Activated effector memory CD4-positive, alpha-beta T cell treated with anti-CD3 and anti-CD28 coated beads, Interleukin-2, amount 50 U/mL, for 16 hours (primary cell): ENCODE measurements at places on chromosomes 4 and X.

DNA sequence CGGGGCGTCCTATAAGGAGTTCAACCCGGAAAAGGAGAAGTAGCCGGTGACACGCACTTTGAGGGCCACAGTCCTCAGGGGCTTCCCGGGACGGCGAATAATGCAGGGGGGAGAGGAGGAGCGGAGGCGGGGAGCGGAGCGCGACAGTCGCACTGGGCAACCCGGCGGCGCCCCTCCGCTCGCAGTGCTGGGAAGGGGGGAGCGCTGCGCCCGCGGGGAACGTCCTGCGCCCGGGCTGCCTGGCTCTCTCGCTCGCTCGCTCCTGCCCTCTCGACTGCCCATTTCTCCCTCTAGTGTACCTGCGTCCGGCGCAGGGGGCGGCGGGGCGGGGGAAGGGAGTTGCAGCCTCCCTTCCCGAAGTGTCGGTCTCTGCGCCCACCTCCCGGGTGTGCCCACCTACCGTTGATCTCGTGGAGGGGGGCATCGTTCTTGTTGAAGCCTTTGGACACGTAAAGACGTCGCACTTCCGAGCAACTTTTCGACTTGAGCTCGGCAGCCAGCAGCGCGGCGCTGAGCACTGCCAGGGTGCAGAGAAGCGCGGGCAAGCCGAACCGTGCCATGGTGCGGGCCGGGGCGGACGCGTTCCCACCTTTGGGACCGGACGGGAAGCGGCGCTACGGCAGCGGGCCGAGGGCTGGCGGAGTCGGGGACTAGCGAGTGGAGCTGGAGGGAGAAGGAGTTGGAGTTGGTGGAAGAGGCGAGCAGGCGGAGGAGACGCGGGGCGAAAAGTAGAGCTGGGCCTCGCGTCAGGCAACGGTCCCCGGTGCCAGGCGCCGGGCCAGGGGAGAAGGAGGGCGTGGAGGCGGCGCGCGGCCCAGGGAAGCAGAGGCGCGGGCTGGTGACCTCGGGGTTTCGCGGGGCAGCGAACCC, 648 bp downstream of the GPC4 start:
- DNase-seq = no peak

- no peak for DNase-seq
Measured at GRCh38 chrX:4805502-4805901, 1092.1 kb upstream of the PRKX start.

DNA sequence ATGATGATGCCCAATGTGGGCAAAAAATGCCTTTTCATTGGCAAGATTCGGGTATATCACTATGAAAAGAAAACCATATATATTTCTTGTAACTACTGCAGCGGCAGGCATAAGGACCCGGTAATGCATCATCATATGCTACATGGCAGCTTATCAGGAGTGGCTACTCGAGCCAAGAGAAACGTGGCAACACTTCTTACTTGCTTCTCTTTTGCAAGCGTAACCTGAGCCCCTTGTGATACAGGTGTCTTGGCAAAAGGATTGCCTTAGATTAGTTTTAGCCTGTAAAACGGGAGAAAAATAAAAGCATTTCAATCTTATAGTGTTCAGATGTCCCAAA, 280.3 kb downstream of the SPRY1 start:
- no peak for DNase-seq

GRCh38 chr4:138796761-138797160, 218.8 kb upstream of the NOCT start:
- no peak for DNase-seq

GRCh38 chrX:643241-643595, 12.6 kb downstream of the SHOX start:
- no peak for DNase-seq

- DNase-seq = no peak
Measured at GRCh38 chrX:10526451-10526850, 93.9 kb downstream of the MID1 start.

GRCh38 chrX:11239230-11239629, 54.0 kb upstream of the AMELX start:
- no peak for DNase-seq

DNA sequence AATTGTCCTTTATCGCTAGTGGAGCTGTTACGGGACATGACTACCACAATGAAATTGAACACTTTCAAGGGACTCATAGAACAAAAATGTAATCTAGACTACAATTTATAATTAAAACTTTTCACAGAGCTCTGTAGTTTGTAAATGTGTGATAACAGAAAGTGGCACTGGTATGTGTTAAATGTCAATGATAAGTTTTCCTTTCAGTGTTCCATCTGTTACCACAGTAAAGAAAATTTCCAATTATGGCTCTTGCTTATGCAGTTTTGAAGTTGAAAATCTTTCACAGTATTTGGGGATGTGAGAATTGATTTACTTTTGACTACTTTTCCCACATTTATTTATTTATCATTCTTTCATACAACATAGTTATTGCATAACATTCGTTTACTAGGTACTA, 40.1 kb upstream of the GUCY1A1 start:
- DNase-seq = no peak

DNA sequence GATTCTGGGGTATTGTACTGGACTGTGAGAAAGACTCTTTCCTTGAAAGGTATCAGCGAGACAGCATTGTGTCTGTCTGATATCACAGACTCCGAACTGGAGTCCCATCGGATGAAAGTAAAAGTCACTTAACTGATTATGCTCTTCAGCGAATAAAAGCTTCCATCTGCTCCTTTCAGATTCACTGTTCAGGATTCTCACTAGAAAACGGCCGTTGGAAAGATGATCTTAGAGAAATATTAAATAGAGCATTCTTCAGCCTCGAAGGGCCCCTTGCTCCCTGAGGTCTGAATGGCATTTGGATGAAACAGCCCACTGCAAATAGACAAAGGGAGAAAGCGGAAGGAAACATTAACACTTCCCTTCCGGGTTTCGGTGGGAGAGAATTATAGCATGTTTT, 416.2 kb upstream of the PRKX start:
- no peak for DNase-seq

DNA sequence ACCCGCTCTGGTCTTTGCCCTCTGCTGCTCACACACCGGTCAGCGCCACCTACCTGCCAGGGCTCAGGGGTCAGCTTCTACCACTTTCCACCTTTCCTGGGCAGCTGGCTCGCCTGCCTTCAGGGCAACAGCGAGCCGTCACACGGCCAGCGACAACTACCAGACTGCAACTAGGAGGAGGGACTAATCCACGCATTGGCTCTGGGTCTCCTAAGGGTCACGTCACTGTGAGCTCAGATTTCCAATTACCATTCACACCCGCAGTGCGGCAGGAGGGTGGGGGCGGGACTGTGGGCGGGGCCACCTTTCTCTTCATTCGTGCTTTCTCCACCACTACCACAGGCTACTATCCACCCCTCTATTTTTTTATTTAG, at the start of gene BEX5:
BEX5 (minus strand) TSS at position 172 of the 374 bp plus-strand sequence. CDS start 1,712 bp downstream, outside the sequence.
- peak; percentile 81 for DNase-seq

DNA sequence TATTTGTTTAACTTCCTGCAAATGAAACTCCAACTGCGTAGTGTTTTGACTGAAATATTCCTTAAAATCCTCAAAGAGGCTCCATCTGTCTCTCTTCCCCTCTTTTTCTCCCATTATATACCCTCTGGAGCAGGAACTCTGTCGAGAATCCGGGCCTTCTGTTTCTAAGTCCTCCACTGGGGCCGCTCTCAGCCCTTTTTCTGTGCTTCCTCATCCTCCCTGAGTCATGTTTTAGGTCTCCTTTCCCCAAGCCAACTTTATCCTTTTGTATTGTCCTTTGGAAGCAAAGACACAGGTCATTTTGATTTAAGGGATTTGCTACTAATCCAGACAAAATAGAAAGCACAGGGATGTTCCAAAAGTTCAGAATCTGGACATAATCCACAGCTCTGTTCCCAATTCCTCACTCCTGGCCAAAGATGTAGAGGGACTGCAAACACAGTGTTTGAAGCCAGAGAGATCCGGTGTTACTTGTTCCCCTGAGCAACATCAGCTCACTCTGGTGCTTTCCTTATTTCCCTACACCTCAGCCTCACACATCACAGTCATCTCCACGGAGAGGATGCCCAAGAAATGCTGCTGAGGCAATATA, 131.0 kb upstream of the KLF3 start:
- DNase-seq = no peak

DNA sequence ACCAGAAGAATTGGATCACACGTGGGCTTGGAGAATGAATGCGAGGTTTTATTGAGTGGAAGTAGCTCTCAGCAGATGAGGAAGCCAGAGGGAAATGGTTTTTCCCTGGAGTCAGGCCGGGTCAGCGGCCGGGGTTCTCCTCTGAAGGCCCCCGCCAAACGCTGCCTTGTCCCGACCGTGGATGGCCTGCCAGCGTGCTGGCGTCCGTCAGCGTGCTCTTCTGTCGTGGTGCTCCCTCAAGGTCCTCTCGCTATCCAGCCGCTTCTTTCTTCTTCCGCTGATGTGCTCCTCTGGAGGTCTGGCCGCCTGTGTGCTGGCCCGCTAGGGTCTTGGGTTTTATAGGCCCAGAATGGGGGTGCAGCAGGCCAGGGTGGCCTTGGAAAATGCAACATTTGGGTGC, 632.2 kb downstream of the TRAM1L1 start:
- no peak for DNase-seq

DNA sequence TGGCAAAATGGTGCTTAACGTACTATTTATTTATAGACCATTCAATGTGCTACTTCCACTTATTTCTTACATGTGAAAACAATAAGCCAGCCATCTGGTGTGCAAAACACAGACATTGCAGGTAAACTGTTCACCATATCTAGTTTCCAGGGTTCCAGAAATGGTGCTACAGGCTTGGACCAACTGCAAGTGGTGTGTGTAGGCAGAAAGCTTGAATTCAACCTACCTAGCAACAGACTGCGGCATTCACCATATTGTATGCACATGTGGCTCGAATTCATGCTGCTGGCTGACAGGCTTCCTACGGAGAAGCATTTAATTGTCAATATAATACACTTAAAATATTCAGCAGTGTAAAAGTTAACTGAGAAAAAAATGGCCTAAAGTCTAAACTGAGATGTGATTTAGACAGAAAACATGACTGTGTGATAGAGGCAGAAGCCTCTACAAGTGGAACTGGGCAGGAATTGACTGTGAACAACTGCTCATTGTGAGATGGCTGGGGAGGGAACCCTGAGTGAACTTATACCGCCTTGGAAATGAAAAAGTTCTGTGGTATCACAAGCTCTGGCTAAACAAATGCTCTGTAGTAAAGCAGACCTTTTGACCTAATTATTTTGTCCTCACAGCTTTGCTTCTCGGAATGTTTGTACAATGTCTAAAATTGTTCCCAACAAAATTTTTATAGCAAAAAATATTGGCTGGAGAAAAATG, 434.7 kb downstream of the GRIA2 start:
- DNase-seq = no peak

DNA sequence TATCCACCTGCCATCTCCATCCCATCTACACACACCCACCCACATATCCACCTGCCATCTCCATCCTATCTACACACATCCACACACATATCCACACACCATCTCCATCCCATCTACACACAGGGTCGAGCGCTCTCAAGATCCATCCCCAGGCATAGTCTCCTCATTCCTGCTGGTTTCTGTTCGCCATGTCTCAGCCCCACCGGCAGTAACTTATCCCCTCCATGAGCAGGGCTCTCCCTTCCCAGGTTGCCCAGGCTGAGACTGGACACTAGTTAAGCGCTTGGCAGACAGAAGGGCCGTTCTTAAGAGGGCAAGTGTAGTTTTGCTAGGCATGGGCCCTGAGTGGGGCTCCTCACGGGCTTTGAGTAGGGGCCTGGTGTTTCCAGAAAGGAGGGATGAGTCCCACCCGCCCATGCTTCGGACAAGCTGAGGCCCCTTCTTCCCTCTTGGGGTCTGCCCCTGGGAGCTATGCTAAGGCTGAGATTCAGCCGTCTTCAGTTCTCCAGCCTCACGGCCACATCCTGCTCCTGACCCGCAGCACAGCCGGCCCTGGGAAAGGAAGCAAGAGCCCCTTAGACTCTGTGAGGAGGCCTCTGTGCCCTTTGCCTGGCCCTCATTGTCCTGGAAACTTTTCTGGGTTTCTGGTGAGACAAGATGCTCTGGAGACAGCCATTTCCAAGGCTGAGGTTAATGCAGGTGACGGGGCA, 20.4 kb downstream of the TMEM271 start:
- DNase-seq = peak; percentile 48

- DNase-seq = no peak
Measured at GRCh38 chr4:102599886-102600285, 98.7 kb downstream of the NFKB1 start.

GRCh38 chr4:151430740-151431457, 21.9 kb downstream of the FHIP1A start:
- DNase-seq = no peak

DNA sequence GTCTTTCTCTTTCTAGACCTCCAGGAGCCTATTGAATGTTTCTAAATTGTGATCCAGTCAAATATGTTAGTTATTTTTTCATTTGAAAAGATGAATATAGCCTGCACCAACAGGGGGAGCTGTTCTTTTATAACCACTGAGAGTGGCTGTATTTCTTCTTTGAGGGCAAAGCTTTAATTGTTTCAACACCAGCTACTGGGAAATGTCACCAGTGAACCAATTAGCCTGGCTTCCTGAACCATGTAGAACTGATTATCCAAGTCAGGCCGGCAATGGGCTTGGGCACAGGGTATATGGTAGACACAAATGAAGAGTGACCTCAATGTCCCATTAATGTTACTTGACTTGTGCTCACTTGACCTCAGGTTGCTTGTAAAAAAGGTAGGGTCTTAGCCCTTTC, 4.8 kb upstream of the DAPP1 start:
- peak; percentile 64 for DNase-seq

DNA sequence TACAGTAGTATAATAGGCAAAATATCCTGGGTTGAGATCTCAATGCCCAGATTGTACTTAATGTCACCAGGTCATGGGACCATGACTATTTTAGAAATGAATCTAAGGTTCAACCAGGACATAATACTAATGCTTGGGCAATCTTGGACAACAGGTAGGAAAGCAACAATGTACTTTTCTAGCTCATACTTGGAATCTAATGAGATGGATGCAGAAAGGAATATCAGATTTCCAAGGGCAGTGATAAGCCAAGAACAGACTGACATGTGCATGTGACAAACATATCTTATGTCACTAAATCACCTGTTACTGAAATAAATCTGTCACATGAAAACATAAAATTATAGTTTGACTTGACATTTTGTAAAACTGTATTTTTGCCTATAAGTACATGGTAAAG, 51.1 kb downstream of the RPS6KA3 start:
- no peak for DNase-seq

GRCh38 chr4:32562010-32562409, 1841.8 kb downstream of the PCDH7 start:
- no peak for DNase-seq

GRCh38 chr4:71584585-71584984, 199.3 kb downstream of the GC start:
- no peak for DNase-seq

- DNase-seq = no peak
Measured at GRCh38 chr4:85495621-85496020, 20.7 kb downstream of the ARHGAP24 start.

DNA sequence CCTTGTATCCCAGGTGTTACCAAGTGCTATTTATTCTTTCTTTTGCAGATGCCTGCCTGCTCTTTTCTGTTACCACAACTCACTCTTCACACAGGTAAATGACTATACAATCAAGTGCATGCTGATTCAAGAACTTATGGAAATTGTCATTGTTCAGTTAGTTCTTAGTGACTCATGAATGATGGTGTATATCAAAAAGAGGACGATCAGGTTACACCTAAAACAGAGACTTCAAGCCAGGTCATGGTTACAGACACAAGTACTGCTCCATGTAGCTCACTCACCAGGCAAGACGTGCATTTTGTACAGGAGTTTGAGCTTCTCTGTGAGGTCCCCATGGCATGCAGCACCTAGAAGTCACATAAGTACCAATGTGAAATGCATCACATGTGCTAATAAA, 59.3 kb upstream of the UCP1 start:
- DNase-seq = no peak
